ENCODE measurements at places on chromosomes 6 and 20. TPM values are rescaled to one million over a fixed set of nuclear protein-coding genes. Genes with fewer than 3 reads are reported as not detected.
A peak's percentile ranks its signal among the peaks of the same experiment; 100 is the strongest.

Gene XKR7
- total RNA-seq: under 0.01 TPM

Gene LRRC1
- 50.4 TPM for total RNA-seq

Gene CBLN4
- not detected for total RNA-seq

Gene PNPLA1
- not detected for total RNA-seq

- no peak for DNase-seq
Observed at GRCh38 chr20:59752704-59753460, 148.5 kb downstream of the PHACTR3 start.

GRCh38 chr20:56606174-56606945 is 22.7 kb upstream of the TFAP2C start:
- DNase-seq: peak; percentile 31

DNA sequence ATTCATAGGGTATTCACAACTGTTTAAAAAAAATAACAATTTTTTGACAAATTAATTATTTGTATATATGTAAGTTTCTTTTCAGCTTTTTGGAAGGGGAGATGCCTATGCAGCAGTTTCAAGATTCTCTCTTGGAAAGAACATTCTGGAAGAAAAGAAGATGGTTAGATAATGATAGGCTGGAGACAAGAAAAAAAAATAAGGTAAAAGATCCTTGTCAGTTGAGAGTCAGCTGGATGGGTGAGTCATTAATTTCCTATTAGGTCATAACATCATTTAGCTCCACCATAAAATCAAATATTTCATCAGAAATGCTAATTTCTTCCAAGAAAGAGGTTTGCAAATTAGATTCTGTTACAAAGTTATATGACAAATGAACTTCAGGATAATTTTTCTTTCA is 880.4 kb downstream of the EPHA7 start:
- DNase-seq: no peak

- DNase-seq: no peak
Observed at GRCh38 chr6:100160930-100161329, 166.9 kb upstream of the MCHR2 start.

GRCh38 chr6:113011389-113011788 is 664.3 kb downstream of the RFPL4B start:
- peak; percentile 12 for DNase-seq
